ENCODE measurements at places on chromosomes 4 and X.
A peak's percentile ranks its signal among the peaks of the same experiment; 100 is the strongest.

DNA sequence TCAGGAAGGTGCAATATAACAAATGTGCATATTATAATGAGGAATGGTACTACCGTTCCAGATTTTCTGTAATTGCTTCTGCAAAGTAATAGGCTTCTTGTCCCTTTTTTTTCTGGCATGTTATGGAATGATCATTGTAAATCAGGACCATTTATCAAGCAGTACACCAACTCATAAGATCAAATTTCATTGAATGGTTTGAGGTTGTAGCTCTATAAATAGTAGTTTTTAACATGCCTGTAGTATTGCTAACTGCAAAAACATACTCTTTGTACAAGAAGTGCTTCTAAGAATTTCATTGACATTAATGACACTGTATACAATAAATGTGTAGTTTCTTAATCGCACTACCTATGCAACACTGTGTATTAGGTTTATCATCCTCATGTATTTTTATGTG lies 12.6 kb downstream of the IBSP start:
- no peak for DNase-seq

DNA sequence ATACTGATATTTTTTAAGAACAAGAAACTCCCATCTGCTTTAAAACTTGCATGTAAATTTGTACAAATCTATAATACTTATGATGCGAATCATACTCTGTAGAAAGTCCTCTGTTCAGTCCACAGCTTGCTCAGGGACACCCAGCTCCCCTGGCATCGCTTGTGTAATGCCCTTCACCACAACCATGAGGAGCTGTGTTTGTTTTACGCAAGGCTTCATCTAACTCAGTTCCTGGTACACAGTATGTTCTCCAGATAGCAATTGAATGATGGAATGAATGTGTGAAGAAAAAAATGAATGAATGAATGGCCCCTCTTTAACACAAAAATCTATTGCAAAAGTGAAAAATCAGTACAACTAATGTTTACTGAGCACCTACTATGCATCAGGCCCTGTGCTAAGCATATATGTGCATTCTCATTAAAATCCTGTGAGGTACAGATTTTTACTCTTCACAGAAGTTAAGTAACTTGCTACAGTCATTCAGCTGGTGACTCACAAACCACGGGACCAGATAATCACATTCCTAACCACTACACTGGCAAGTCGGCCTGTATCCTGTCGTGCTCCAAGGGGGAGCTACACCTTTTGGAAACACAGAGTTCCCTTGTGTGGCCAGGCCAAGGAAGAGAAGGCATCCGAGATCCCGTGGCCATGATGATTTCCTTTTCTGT lies 58.7 kb upstream of the KDR start:
- DNase-seq: peak; percentile 98

DNA sequence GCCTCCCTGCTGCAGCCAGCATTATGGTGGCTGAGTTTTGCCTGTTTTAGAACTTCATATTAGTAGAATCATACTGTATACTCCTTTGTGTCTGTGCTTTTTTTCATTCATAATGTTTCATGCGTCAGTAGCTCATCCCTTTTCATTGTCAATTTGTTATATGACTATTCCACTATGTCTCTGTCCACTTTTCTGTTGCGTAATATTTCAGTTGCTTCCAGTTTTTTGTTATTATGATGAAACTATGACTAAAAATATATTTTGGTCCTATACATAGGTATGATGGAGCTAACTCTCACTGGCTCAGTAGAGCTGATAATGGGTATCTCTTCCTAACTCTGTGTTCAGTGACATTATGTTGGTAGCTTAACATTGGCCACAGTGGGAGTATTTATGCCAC lies 48.3 kb downstream of the DMP1 start:
- DNase-seq: no peak

DNA sequence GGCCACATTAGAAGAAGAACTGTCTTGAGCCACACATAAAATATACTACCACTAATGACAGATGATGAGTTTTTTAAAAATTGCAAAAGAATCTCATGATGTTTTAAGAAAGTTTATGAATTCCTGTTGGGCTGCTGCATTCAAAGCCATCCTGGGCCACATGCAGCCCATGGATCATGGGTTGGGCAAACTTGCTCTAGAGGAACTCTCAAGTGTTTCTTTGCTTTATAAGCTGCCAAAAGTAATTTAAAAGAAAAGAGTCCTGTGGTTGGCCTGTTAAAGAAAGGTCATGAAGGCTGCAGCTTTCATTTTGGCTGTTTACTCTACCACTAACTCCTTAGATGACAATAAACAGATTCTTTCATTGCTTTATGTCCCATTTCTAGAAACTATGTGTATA lies 218.2 kb downstream of the SCFD2 start:
- no peak for DNase-seq

DNA sequence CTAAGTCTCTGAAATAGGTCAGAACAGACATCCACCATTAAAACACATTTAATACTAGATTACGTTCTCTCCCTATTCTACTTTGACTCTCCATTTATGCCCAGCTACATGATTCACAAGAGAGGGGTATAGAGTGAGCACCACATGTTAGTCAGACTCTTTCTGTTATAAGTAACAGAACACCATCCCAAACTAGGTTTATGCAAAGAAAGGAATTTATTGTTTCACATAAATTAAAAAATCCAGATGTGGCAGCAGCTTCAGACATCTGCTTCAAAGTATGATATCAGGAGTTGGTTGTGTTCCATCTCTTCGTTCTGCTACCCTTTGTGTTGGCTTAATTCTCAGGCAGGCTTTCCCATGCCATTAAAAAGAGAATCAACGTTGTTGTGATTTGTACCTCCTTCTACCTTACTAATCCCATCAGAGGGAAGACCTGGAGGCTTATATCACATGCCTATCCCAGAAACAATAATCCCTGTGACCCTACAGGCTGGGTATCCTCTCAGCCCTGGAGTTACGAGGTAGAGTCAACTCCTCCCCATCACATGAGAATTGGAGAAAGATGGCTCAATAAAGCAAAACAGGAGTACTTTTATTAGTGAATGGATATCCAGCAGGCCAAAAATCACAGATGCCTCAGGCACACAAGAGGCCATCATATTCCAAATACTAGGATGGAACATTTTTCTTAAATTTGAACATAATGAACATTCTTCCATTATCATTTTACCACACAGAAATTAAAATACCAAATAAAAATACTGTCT lies 163.2 kb downstream of the SLC7A11 start:
- DNase-seq: no peak

- DNase-seq: no peak
Measured at GRCh38 chrX:97628326-97628725, 744.6 kb downstream of the RPA4 start.

- no peak for DNase-seq
Measured at GRCh38 chr4:145625677-145626622, 6.8 kb downstream of the MMAA start.

- no peak for DNase-seq
Measured at GRCh38 chr4:177519481-177520260, 77.4 kb upstream of the AGA start.

DNA sequence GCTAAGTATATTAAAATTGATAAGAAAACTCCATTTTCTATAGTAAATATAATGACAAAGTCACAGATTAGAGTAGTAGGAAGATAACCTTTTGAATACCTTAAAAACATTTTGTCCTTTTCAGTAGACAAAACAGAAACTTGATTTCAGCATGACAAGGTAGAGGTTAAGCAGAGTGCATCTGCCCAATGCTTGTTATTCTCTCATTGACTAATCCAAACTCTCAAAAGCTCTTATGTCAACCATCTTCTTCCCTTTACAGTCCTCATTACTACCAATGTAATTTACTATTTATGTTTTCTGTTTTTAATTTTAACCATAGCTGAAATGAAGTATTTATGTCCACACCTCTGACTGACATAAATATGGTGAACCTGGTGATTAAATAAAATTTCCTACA lies 11.1 kb downstream of the NIPAL1 start:
- DNase-seq: no peak

GRCh38 chr4:118762730-118763477 lies 73.0 kb downstream of the SEC24D start:
- DNase-seq: no peak

- DNase-seq: no peak
Measured at GRCh38 chr4:37763831-37764230, 62.7 kb upstream of the PGM2 start.

- no peak for DNase-seq
Measured at GRCh38 chr4:57148177-57148576, 38.0 kb upstream of the IGFBP7 start.

DNA sequence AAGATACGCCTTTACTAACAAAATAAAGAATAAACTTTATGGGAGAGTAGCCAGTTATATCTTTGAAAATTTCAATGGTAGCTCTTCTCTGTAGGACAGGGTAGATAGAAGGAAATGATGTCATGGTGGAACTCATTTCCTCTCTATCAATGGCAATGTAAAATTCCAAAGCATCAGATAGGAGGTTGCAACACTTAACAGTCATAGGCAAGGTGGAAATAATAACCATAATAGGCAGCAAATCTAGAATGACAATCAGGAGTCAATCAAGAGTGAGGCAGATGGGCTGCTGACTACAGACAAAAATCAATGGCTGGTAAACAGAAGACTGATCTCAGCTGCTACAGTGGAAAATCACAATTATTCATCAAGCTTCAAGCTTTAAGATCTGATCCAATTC lies 53.9 kb upstream of the TET2 start:
- no peak for DNase-seq

GRCh38 chr4:85367815-85368214 lies 107.1 kb upstream of the ARHGAP24 start:
- no peak for DNase-seq

- DNase-seq: no peak
Measured at GRCh38 chrX:53476371-53476770, 42.2 kb upstream of the HSD17B10 start.

GRCh38 chr4:171746418-171746817 lies 66.8 kb upstream of the GALNTL6 start:
- DNase-seq: no peak

DNA sequence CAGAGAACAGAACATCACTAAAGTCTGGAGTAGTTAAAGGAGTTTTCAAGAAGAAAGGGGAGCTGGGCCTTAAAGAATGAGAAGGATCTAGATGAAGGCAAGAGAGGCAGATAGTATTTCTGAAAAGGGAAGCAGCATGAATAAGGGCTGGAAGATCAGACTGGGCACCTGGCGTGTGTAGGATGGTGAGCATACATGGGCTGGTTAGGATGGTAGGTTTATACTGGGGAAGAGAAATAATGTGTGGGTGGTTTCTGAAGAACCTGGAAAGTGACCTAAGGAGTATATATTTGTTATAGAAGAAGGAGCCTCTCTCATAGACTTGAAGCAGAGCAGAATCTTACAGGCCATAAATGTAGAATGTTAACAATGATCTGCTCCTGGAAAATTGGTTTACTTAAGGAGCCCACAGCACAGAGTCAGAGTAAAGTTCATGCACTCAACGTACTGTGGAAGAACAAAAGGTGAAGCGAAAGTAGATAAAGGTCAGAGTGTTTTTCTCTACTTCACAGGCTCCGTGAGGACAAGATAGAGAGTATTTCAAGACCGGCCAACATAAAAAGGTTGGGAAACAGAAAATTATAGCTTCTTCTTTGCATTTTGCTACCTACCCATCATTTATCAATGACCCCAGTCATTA lies 35.8 kb downstream of the MBNL3 start:
- DNase-seq: no peak

GRCh38 chr4:145823743-145824142 lies 114.9 kb downstream of the ZNF827 start:
- DNase-seq: no peak

DNA sequence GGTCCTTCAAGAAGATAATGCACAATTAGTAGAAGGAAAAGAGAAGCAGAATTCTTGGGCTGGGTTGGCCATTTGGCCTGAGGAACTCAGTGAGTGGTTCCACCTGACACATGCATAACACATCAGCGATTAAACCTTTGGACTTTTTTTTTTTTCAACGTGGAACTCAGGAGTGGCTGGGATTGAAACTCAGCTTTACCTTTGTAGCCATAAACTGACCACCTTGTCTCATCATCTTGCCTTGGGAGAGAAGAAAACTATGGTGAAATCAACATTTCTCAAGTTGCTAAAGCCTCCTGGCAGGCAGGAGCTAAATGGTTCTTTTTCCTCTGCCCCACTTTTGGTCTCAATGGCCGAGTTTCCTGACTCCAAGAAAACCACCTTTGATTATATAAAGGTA lies 16.3 kb downstream of the PTTG2 start:
- DNase-seq: no peak

DNA sequence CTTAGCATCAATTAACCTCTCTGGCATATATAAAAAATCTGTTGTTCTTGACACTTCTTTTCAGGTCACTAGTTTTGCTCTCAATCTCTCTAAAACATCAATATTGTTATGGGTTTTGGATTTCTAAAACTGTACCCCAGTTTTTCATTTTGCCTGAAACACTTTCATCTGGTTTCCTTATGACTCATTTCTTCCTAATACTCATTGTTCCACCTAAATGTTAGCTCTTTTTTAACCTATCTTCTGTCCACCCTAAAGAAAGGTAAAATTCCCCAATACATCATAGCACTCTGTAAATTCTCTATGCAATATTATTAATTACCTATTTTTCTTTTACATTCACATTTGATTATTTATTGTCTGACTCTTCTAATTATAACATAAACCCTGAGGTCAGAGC lies 575.5 kb upstream of the NDST4 start:
- DNase-seq: no peak

- DNase-seq: no peak
Measured at GRCh38 chr4:86261636-86262035, 98.2 kb downstream of the MAPK10 start.

- no peak for DNase-seq
Measured at GRCh38 chr4:181582595-181582994, 660.6 kb upstream of the TENM3 start.

GRCh38 chrX:73877687-73878086 lies 314.7 kb downstream of the CHIC1 start:
- peak; percentile 7 for DNase-seq

- no peak for DNase-seq
Measured at GRCh38 chr4:184382189-184382846, 92.0 kb downstream of the IRF2 start.

DNA sequence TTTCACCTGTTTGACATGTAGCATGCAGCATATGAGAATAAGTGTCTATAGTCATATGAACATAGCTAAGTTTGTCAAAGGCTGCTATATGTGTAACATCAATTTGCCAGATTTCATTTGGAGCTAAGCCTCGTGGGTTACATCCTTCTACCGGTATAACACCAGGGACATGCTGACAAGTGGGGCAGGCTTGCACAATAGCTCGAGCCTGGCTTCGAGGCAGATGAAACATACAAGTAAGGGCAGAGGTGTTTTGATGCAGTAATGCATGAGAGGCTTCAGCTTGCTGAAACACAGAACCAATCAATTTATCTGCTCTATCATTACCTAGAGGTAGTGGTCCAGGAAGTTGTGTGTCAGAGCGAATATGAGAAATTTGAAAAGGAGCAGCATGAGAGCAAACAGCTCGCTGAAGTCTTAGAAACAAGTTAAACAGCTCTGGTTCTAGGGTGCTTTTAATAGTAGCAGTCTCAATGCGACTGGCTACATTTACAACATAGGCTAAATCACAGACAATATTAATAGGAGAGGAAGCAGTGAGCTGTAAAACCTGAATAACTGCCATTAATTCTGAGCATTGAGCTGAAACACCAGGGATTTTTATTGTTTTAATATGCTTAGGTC lies 14.9 kb upstream of the UGDH start:
- DNase-seq: no peak

All from kidney epithelial cell (primary cell).